CD4-positive, alpha-beta T cell treated with Interleukin-15 for 1 hour (primary cell): ENCODE measurements at places on chromosomes 11 and 22.

DNA sequence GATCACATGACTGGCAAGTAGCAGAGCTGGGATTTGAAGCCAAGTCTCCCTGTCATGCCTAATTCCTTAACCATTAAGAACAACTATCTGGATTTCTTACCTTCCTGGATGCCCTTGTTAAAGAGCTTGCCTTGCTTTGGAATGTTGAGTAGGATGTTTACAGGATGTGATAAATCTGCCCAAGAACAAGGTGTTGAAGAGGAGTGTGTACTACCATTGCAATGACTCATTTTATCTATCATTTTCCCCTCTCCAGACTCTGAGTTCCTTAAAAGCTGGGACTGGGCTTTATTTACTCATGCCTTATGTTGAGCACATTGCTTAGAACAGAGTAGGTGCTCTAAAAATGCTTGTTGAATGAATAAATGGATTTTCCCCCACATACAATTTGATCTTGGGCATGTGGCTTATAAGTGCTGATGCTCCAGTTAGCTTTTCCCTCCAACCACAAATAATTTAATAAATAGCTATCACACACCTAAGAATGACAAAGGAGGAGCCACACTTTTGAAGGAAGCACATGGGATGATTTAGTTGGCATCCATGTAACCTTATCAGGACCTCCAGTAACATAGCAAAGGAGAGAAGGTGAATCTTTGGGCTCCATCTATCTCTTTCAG is 268.6 kb upstream of the SESN3 start:
- no peak for DNase-seq

GRCh38 chr11:63888170-63889086 is 28.5 kb downstream of the RCOR2 start:
- DNase-seq = peak; percentile 63

DNA sequence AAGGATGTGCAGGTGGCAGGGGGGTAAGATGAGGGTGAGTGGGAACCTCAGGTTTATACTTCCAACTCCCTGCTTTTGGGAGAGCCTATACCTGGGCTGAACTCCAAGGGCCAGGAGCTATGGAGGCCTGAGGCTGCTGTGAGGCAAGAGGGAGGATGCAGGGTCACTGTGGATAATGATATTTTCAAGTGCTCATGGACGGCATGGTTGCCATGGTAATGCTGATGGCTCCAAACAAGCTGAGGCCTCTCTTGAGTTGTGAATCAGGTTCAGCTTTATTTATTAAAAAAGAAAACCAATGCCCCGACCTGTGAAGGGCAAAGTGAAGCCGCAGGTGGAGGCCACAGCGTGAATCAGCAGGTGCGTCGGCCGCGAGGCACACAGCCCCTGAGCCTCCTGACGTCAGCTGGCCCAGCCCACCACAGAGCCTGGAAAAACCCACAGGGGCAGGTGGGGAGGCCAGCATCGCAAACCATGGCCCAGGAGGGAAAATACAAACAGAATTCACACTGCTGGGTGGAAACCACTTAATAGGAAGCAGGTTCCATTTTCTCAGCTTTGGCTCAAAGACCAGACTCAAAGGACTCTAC is 17.4 kb upstream of the CREB3L1 start:
- DNase-seq = no peak

DNA sequence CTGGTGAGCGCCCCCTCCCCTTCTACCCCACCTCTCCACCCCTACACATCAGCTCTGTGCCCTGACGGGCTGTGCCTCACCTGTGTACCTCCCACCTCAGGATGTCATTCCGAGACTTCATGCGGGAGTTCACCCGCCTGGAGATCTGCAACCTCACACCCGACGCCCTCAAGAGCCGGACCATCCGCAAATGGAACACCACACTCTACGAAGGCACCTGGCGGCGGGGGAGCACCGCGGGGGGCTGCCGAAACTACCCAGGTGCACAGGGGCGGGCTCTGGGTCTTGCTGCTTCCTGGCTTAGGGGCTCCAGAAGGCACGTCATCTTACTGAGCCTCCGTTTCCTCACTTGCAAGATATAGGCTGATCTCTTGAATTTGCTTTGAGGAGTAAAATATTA is 6.8 kb downstream of the CAPN1 start:
- no peak for DNase-seq

GRCh38 chr11:2222451-2222850 is 47.9 kb downstream of the ASCL2 start:
- DNase-seq = no peak

- DNase-seq = no peak
Measured at GRCh38 chr22:37184816-37185541, 3.1 kb downstream of the C1QTNF6 start.

- DNase-seq = no peak
Measured at GRCh38 chr11:11415901-11416300, 62.9 kb upstream of the CSNK2A3 start.

DNA sequence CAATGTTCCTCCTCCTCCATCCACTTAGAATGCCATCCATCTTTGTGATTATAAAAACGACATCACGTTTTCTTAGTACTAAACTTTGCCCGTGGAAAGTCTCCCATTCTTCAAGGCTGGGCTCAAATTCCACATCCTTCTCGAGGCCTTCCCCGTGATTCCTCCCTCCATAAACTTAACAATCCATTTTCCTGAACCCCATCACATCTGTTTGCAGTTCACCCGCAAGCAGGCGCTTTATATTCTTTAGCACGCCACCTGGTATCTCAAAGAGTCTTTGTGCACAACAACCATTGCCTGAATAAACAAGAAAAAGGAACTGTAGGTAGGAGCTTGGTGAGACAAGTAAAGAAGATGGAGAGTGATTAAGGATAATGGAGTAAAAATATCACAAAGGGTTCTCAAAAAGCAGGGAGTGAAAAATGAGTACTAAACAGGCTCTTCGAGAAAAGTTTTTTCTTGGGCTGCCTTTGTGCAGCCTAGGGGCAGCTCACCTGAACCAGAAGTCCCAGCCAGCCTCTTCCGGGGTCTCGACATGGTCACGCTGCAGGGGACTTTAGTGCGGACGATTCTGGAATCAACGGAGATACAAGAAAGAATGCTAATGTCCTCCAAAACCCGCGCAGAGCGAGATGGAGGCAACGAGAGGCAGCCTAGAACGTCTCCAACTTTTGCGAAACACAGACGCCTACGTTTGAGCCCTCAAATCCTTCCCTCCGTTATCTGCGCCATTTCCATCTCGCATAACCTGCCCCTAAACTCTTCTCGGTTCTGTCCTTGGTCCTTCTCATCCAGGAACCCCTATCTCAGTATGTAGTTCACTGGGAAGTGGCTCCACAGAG is 585 bp downstream of the THYN1 start:
- DNase-seq = no peak

GRCh38 chr11:45392591-45393091 is 106.5 kb upstream of the SYT13 start:
- DNase-seq = no peak

GRCh38 chr22:23571486-23571885 is 8.6 kb downstream of the IGLL1 start:
- no peak for DNase-seq

DNA sequence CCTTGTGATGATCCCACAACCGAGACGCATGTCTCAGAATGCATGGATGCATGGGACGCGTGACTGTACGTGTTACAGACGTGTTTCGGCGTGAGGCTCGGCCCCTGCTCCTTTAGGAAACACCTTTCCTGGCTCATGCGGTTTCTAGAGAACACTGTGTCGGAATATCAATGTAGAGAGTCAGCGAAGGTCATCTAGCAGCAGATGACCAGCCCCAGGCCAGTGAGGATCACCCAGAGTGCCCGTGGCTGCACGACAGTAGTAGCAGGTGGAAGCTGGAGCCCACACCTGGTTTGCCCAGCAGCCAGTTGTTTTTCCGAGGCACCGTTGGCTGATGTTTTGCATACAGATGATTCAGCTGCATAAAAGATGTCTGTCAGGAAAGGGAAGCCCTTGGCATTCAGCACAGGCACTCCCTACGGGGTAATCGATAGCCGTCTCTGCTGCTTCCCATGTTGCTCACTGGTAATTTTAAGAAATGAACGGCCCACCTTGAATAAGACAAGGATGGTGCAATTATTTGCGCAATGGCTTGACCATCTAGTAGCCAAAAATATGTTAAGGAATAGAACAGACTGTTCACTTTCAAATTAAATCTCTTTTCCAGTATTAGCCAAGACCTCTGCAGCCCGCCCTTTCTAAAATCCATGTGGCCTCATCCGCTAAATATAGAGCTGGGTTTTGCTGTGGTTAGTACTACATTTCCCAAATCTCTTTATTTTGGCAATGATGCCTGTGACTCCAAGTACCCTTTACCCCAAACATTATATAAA is 1.1 kb upstream of the CLTCL1 start:
- DNase-seq = no peak

- no peak for DNase-seq
Measured at GRCh38 chr11:13298765-13299164, 21.2 kb downstream of the BMAL1 start.

DNA sequence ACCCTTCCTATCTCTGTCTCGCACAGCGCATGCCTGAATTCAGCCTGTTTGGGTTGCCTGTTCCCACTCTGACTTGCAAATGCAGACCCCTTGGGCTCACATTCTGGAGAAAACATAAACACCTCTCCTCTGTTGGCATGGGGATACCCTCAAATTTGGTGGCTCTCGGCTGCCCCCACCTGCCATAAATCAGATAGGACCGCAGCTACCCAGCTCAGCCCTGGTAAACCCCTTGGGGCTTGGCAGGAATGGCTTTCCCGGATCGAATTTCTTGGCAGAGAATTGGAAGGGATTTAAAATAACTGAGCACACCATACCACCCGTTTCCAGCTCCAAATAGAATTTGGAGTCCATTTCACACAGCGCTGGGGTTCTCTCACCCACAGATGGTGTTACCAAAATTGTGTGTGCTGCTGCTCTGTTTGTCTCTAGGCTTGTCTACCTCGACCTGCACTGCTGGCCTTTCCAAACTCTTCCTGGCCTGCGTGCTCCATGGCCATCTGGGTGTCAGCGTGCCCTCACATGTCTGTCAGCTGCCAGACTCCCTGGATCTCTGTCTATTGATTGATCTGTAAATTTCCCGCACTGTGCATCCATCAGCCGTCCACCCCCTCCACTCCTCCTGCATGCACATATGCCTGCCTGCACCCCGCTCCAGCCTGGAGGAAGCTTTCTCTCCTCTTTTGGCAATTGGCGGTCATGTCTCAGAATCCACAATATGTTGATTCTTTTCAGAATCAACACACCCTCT is 134.0 kb downstream of the NTM start:
- no peak for DNase-seq

- DNase-seq = no peak
Measured at GRCh38 chr11:126669416-126669815, 313.9 kb downstream of the ST3GAL4 start.

- no peak for DNase-seq
Measured at GRCh38 chr11:68649851-68650555, 34.3 kb upstream of the GAL start.

GRCh38 chr11:126415128-126415527 is 59.6 kb downstream of the ST3GAL4 start:
- no peak for DNase-seq

DNA sequence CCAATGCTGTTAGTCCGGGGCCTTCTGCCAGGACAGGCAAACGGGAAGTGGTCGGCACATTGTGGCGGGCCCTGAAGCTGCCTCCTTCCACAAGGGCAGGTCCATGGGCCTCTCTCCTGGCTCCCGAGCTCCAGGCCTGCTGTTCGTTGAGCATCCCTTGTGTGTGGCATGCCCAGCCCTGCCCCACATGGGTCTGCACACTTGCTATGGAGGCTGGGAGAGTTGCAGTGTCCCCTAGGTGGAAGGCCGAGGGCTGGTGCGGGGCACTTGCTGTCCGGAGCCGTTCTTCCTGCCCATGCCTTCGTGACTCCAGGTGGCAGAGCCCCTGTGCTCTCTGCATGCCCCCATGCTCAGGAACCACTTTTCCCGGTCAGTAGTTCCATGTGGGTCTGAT is 26.0 kb upstream of the DGCR8 start:
- DNase-seq = no peak

- no peak for DNase-seq
Measured at GRCh38 chr11:111408789-111409727, 30.0 kb upstream of the POU2AF1 start.

- DNase-seq = no peak
Measured at GRCh38 chr11:109326781-109327180, 95.2 kb upstream of the C11orf87 start.

GRCh38 chr11:94858012-94858705 is 90.0 kb downstream of the AMOTL1 start:
- no peak for DNase-seq

GRCh38 chr11:119421941-119422808 is 797 bp downstream of the THY1 start:
- no peak for DNase-seq

DNA sequence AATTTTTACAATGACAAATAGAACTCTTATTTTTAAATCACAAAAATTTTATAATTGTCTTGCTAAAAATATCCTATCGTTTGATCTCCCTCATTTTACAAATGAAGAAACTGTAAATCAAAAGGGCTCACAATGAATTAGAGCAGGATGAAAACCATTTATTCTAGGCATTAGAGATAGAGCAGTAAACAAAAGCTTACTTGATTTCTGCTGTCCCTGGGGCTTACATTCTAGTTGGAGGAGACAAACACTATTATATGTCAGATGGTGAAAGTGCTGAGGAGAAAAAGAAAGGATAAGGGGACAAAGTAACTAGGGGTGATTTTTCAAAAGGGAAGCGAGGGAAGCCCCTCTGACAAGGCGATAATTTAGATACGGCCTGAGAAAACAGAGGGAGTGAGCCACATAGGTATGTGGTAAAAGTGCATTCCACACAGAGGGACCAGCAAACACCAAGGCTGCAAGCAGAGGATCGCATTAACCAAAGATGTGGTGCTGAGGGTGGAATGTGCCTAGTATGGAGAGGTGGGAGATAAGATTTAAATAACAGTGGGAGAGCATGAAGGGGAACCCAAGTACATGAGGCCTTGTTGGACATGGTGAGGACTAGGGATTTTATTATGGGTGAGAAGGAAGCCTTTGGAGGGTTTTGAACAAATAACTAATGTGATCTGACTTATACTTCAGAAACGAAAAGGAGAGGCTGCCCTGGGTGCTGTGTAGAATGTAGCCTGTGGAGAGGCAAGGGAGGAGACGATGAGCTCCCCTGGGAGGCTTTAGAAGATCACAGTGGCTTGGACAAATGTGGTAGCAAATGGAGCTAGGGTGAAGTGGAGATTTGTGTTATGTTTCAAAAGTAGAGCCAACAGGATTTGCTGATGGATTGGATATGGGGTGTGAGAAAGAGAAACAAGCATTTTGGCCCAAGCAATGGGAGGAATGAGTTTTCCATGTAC is 62.1 kb downstream of the PDHX start:
- DNase-seq = no peak

GRCh38 chr22:44648821-44649565 is 53.0 kb upstream of the PRR5 start:
- DNase-seq = no peak

- DNase-seq = no peak
Measured at GRCh38 chr11:14700593-14700992, 57.0 kb downstream of the PDE3B start.

GRCh38 chr11:68009391-68010089 is 587 bp upstream of the ALDH3B1 start:
- DNase-seq = no peak

- DNase-seq = peak; percentile 66
Measured at GRCh38 chr11:111765984-111766833, at the start of gene PPP2R1B. Gene PPP2R1B, minus strand, starts transcription at chr11:111766389. Its CDS starts 28 bp downstream, at chr11:111766361.

- DNase-seq = no peak
Measured at GRCh38 chr22:27345691-27346090, 455.9 kb downstream of the MN1 start.
